Stimulated activated CD4-positive, alpha-beta T cell treated with anti-CD3 and anti-CD28 coated beads, Interleukin-1b, Interleukin-23, amount 100 ng/mL, for 1 hour (primary cell): ENCODE measurements at places on chromosomes 6 and 20.

DNA sequence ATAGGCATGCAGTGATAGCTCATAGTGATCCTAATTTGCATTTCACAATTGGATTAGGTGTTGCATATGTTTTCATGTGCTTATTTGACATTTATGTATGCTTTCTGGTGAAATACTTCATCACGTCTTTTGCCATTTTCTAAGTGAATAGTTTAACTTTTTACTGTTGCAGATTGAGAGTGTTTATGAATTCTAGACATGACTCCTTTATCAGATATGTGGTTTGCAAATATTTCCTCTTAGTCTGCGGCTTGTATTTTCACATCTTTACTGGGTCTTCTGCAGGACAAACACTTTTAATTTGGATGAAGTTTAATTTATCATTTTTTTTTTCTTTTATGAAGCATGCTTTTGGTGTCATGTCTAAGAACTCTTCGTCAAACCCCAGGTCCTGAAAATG, 39.2 kb downstream of the CCN2 start:
- DNase-seq: no peak

- no peak for DNase-seq
These were observed 387.3 kb upstream of the ADGRB3 start for GRCh38 chr6:68247782-68248181.

DNA sequence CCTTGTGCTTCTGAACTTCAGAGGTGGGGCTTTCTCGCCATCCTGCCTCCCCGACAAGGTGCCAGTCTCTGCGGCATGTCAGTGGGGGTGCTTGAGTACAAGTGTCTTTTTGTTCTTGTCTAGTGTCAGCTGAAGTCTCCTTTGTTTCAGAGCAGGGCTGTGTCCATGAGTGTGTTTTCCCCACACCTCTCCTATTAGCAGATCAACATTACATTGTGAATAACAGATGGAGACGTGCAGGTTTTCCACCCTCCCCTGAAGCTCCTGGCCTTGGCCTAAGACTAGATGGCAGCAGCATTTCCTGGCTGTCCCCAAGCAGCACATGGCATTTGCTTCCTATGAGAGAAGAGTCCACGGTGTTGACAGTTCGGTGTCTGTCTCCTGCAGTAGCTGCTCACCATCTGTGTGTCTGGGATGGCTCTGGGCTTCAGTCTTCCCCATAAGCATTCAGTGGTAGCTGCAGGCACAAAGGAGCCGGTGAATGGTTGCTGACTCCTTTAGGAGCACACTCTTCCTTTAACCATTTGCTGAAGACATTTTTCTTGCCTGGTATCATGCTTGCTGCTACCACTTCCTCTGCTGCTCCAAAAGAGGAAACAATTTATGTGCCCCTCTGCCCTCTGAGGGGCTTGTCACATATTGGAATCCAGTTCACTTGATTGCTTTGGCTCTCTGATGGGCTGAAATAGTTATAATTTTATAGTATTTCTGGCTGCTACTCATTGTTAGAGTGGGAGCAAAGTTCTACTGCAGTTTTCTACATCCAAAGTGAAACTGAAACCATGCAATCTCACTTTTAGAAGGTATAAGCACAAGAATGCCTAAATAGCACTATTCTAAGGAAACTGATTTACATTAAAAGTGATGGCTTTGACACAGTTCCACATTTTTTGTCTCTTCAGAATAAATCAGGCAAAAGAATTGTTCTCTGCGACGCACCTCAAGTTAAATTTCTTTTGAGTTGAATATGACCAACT, 913.0 kb downstream of the C6orf118 start:
- no peak for DNase-seq

GRCh38 chr20:21936261-21936660, 230.8 kb downstream of the PAX1 start:
- no peak for DNase-seq

- DNase-seq: no peak
These were observed 81.1 kb downstream of the PLCG1 start for GRCh38 chr20:41218466-41218865.

- no peak for DNase-seq
These were observed 37.8 kb upstream of the CNKSR3 start for GRCh38 chr6:154548130-154548830.

DNA sequence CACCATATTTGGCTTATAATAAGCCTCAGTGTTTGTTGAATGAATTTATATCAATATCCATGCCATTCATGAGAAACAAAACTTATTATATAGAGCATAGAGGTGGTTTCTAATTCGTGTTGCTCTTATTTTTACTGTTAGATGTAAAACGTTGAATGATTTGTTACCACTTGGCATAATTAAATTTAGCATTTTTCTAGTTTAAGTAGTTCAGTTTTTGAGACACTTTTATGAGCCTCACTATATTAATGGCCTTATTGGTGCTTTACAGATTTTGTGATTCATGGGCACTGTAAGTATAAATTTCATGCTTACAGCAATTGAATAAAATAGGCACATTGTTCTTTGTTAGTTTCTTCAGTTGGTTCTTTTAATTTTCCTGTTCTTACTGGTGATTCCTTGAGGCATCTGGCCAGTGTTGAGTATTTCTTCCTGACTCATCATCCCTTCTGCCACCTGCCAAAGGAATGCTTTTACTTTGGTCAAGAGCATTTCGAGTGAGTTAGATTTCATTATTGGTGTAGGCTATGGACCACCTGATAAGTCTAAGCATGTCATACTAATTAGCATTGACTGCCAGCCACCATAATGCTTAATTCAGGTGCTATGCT, 34.8 kb downstream of the CDKAL1 start:
- no peak for DNase-seq

- DNase-seq: no peak
These were observed 40.6 kb downstream of the TOX2 start for GRCh38 chr20:43955062-43955749.

DNA sequence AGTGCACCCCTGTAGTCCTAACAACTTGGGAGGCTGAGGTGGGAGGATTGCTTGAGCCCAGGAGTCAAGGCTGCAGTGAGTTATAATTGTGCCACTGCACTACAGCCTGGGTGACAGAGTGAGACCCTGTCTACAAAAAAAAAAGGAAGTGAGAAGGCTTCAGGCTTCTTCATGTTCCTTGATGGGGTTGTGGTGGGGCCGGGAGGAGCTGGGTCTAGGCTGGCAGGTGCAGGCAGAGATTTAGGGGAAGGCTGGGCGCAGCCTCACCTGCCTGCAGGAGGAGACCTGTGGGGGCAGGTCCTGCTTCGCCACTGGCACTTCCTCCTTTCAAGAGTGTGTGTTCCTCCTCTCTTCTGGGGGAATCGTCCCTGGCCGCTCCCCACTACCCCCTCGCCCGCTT, 63.9 kb downstream of the CHMP4B start:
- no peak for DNase-seq

DNA sequence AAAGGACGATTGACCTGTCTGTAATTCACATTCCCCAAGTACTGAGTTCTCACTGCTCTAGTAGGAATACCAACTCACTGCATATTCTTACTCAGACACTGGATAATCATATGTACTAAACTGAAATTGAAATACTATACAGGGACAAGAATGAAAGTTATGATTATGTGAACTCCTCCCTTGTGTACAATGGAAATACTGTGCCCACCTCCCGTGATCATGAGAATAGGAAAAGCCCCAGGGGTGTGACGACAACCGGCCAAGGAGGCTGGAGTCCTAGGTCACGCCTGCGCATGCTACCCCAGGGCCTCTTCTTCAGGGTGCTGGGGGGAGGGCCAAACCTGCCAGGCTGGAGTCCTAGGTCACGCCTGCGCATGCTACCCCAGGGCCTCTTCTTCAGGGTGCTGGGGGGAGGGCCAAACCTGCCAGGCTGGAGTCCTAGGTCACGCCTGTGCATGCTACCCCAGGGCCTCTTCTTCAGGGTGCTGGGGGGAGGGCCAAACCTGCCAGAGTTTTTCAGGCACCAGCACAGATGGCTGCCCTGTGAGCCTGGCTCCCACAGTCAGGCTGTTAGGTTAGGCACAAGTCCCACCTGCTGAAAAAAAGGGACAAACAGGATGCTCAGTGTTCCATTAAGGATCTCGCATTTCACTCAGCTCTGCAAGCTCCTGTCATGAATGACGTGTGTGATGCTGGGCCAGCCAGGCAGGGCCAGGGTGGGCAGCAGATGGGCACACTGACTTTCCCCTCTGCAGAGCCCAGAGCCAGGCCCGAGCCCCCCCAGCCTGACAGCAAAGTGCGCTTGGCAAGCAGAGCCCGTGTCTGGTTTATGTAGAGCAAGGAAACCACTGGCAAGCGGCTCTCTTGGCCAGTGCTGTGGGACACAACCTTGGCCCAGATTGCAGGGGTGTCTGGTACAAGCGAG, 107.7 kb downstream of the FOXF2 start:
- no peak for DNase-seq

DNA sequence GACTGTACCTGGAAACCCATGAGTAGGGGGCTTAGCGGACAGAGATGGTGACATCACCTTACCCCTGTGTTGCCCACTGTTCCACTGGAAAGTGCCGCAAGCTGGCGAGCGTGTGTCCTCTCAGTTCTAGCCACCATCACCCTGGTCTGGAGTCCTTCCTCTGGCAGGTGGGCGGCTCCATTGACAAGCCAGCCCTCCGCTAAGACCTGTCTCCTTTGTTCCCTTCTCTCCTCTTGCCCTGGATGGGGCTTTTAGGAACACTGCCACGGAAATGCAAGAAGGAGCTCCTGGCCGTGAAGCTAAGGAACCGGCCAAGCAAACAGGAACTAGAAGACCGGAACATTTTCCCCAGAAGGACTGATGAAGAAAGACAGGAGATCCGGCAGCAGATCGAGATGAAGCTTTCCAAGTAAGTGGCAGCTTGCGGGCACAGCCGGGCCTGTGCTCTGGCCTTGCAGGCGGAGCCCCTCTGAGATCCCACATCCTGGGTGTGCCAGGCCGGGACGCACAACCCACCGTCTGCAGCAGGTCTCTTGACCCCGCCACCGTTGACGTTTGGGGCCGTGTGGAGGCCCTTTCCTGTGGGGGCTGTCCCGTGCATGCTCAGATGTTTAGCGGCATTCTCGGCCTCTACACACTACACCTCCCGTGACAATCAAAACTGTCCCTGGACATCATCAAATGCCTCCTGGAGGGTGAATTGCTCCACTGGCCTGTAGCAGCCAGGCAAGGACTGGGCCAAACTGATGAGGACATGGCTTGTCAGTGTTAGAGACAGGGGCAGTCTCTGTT, 127.5 kb downstream of the SYCP2 start:
- no peak for DNase-seq

- no peak for DNase-seq
These were observed 223.5 kb downstream of the MEI4 start for GRCh38 chr6:77876300-77876699.

- no peak for DNase-seq
These were observed 6.2 kb upstream of the SOX4 start for GRCh38 chr6:21587179-21587960.

GRCh38 chr20:39195582-39196021, 233.5 kb downstream of the DHX35 start:
- no peak for DNase-seq

DNA sequence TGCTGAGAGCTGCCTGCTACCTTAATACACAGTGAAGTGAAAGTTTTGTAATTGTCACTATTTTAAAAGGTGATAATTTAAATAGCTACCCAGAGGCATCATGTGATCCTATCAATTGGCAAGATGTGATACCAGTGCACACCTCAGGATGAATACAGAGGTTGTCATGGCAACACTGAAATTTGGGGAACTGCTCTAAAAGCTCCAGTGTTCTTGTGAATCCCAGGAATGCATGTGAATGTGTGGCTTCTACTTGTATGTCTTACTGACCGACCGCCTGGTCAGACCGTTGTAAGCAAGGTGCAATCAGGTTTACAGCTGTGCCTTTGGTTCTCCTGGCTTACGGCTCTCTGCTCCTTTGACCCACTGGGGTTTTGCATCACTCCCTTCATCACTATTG, 146.3 kb upstream of the GJE1 start:
- no peak for DNase-seq

GRCh38 chr6:129350278-129350677, 359.7 kb downstream of the ARHGAP18 start:
- DNase-seq: no peak

DNA sequence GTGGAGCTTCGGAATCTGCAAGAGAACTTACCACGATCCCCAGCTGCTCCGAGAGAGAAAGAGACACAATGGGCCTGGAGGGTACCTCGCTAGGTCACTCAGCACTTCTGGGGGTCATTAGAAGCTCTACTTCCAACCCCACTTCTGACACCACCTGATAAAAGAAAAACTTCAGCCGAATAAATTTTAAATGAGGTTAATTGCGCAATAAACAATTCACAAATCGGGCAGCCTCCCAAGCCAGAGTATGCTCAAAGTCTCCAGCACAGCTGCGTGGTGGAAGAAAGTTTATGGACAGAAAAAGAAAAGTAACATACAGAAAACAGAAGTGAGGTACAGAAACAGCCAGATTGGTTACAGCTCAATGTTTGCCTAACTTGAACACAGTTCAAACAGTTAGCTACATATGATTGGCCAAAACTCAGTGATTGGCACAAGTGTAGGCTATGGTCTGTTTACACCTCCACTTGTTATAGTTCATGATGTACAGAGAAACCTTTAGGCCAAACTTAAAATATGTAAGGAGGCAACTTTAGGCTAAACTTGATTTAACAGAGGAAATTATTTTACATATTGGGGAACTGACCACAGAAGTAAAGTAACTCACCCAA, 52.6 kb downstream of the COL11A2 start:
- DNase-seq: no peak

- no peak for DNase-seq
These were observed 58.2 kb downstream of the IGF2R start for GRCh38 chr6:160027076-160027475.
